ENCODE measurements at places on chromosomes 2 and 18.

GRCh38 chr18:75086494-75087034, 122.4 kb downstream of the PTGR3 start:
- no peak for DNase-seq

DNA sequence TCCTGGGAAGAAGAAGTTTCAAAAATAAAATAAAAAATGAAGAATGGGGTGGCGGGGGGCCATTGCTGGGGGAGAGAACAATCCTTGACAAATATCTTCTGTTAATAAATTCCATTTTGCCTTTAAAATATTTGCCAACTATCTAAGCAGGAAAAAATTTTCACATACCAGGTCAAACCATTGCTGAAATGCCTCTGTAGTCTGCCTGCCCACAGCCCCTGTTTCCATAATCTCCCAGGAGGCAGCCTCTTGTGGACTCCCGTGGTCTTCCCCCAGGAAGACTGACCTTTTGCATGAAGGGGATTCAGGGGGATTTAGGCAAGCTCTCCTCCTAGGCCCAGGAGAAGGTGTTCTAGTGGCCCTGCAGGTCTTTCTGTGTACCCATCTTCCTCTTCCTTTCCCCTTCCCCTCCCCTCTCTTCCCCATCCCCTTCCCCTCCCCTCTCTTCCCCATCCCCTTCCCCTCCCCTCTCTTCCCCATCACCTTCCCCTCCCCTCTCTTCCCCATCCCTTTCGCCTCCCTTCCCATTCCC, 61.0 kb downstream of the RPL37A start:
- no peak for DNase-seq

- DNase-seq = no peak
Measured at GRCh38 chr2:233217892-233218377, 33.5 kb upstream of the ATG16L1 start.

DNA sequence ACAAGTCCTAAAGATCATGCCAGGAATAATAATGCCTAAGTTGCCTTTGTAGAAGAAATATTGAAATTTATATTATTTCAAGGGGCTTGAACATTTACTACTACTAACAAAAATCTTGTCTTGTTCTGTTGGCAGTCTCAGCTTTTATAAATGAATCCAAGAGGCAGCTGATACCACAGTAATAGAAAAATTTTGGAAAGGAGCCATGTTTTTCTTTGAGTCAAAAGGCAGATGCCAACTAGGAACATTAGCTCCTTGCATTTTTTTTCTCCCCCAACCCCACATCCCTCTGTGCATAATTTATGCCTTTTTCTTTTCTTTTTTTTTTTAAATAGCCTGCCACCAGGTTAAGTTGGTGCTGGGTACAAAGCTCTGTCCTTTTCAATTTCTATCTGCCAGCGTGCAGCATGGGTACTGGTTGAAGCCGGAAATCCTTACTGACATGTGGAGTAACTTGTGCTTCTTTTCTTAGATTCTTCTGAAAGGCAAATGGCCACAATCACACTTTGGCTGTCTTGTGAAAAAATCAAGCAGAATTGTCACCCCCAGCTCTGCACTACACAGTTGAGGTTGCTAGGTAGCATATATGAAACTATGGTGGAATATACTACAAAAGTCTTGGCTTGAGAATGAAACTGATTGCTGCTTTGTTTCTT, 98.8 kb downstream of the RHBDD1 start:
- no peak for DNase-seq
